NCI-H524 treated with DMSO at 0.1 percent for 48 hours (cell line): ENCODE measurements at places on chromosomes 7 and 10.

DNA sequence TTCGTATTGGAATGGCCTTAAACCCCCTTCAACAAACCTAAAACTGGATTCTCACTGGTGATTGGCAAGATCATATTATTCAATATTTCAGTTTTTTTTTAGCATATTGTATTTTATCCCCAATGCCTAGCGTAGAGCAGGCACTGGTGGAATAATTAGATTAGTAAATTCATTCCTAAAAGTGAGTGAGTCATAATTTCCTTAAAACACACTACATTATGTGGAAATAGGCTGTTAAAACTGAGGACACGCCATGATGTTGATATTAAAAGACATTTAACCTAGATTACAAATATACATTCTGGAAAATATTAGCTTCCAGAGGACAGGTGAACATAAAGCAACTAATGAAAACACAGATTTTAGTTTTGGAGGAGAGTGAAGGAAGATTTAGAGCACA lies 463.9 kb downstream of the PARD3 start:
- no peak for DNase-seq

- DNase-seq, result no peak
These were observed 62.7 kb downstream of the DKK1 start for GRCh38 chr10:52376694-52377354.

DNA sequence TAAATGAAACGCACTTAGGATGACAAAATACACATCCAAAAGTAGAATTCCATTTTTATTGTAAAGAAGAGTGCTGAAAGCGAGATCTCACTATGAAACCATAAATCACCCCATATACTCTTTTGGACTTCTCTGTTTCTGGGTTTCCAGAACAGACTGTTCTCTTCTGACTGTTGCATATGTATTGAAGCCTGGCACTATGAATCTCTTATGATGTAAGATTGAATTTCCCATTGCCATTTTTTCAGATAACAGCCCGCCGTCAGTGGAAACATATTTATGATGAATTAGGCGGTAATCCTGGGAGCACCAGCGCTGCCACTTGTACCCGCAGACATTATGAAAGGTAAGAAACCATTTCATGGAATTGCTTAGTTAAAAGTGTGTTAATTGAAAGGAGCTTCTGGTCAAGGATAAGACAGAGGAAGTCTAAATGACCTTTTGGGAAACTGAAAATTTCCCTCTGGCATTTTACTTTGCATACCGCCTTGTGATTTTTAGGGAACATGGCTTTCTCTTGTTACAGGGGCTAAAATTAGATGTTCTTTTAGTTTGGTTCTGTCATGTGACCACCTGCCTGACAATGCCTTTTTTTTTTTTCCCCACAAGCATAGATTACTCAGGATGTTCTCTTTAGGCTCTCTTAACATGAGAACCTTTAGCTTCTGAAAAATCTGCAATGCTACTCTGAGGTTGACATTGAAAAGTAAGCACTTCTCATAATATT lies 168.1 kb downstream of the ARID5B start:
- DNase-seq, result no peak

DNA sequence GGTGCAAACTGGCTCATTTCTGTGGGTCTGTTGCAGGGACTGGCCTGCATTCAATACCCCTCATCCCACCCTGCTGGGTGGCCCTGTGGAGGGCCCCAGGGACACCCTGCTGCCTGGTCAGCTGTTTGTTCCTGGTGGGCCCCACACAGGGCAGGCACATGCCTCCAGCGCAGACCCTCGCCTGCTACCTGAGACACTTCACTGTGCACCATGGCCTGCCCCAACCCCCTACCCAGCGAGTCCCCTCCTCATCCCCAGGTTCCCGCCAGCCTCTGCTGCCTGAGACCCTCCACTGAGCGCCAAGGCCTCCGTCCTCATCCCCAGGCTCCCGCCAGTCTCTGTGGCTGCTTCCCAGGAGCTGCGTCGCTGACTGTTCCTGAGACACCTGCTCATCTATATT lies 16.8 kb downstream of the GPR146 start:
- no peak for DNase-seq

- DNase-seq, result no peak
These were observed 33.2 kb downstream of the SPAM1 start for GRCh38 chr7:123958186-123958703.

- no peak for DNase-seq
These were observed 3.0 kb downstream of the ACHE start for GRCh38 chr7:100892364-100893317.

- DNase-seq, result no peak
These were observed 69.7 kb upstream of the ZNF804B start for GRCh38 chr7:88689821-88690220.

GRCh38 chr7:24786941-24787340 lies 29.7 kb upstream of the GSDME start:
- DNase-seq, result no peak

- DNase-seq, result no peak
These were observed 205.9 kb upstream of the PHF14 start for GRCh38 chr7:10767771-10768170.

DNA sequence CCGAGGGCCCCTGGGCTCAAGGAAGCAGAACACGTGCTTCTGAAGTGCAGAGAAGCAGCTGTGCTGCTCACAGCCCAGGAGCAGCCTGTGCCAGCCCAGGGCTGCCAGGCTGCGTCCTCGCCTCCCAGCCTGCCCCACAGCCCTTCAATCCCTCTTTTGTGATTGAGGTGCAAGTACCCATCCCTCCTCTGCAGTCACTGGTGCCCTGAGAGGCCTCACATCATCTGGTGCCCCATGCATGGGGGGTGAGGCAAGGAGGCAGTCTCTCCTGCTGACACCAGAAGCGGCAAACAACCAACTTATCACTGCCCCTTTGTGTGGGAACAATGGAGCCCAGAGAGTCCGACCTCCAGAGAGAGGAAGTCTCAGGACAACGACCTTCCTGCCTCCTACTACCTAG lies 49.8 kb upstream of the FGFR2 start:
- DNase-seq, result no peak

- DNase-seq, result no peak
These were observed 8.8 kb downstream of the GRK5 start for GRCh38 chr10:119216127-119216526.

DNA sequence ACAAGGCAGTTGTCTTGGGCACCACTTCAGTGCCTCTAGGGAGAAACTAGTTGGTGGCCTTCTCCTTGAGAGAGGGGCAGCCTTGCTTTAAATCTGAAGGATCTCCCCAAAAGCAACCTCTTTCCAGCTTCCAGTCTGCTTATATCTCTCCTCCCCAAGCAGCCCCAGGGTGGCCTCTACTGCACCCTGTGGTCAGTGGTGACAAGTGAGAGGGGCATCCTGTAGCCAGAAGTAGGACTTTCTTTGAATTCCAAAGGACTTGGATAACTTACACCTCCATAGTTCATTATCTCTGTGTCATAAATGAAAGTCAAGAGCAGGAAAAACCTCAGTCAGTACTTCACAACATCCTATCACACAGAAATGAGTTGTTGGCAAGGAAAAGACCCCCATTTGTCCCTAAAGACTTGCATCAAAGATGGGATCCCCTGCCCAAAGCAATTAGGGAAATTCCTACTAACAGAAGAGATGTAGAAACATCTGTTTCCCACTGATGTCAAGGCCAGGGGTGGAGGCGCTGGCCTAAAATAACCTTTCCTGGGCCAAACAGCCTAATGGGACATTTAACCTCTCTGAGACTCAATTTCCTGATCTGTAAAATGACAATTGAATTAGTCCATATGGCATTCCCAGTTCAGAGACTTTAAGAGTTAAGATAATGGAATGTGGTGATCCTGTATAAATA lies 44.0 kb upstream of the ANKRD1 start:
- DNase-seq, result no peak

GRCh38 chr7:30795161-30795948 lies 24.1 kb downstream of the MINDY4 start:
- DNase-seq, result no peak

DNA sequence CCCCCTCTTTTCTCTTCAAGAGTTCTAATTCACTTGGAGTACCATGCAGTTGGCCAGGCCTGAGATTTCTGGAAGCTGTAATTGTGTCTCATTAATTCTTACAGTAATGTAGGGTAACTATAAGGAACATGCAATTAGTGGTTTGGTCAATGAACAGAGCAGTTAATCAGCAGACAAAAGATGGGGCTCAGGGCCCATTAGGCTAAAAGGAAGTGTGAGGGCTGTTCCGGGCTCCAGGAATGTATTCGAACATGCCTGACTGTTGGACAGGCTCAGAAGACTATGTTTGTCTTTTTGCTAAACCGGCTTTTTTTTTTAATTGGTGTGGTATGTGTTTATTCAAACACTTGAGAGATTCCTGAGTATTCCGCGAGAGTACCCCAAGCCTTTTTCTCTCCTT lies 42.5 kb upstream of the FZD8 start:
- DNase-seq, result no peak

DNA sequence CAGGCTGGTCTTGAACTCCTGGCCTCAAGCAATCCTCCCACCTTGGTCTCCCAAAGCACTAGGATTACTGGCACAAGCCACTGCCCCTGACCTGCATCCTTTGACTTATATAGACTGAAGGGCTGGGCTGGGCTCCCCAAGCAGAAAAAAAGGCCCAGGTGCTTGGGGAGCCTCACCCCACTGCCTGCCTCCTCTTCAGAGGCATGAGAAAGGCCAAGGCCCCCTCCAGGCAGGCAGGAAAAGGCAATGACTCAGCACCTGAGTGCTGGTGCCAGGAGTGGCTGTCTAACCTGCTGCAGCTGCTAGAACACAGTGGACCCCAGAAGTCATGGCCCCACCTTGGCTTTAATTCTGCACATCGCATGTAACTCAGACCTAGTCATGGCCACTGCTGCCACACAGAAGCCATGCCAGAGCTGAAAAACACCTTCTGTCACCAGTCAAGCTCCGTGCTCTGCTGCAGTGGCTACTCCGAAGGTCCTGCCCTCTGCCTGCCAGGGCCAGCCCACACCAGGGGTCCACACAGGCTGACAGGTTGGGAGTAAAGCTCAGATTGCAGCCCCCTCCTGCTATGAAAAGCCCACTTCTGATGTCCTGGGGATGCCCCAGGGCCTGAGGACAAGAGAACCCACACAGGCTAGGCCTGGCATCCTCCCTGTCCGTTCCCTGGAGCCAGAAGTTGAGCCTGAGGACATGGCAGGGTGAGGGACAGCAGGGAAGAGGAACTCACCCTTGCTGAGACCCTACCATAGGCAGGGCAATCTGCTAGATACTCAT lies 48.5 kb downstream of the GRID1 start:
- DNase-seq, result no peak

- DNase-seq, result no peak
These were observed 72.8 kb downstream of the TSPAN12 start for GRCh38 chr7:120785095-120785494.

DNA sequence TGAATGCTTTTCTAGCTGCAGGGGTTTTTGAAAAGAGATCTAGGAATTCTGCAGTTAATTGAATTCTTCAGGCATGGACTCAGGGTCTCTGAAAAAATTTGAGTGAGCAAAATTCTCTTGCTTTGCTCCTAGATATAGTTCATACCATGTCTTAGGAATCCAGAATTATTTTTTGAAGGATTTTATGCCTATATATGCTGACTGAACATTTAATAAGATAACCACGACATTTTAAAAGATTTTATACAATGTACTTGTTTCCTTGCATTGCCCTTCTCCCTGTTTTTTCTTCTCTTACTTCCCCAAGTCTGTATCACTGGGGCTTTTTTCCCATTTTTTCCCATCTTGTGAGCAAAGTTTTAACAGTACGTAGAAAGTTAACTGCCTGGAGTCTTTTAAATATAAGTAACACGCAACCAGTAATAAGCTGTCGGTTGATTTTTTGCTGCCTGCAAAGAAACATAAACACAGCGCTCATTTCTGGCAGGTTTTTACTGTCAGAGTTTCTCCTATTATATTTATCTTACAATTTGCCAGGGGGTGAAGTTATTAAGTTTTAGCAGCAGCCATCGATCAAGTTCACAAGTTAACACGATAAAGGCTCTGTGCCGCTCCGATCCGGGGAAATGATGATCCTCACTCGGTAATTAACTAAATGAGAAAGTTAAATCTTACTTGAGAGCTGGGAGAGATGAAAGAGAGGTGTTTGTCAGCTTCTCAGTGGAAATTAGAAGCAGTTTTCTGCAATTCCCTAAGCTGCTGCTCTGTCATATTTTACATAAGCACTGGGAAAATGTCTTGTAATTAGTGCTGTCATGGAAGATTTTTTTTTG lies 81.0 kb downstream of the POLL start:
- DNase-seq, result no peak

GRCh38 chr7:138813945-138814344 lies 15.9 kb upstream of the ATP6V0A4 start:
- no peak for DNase-seq

DNA sequence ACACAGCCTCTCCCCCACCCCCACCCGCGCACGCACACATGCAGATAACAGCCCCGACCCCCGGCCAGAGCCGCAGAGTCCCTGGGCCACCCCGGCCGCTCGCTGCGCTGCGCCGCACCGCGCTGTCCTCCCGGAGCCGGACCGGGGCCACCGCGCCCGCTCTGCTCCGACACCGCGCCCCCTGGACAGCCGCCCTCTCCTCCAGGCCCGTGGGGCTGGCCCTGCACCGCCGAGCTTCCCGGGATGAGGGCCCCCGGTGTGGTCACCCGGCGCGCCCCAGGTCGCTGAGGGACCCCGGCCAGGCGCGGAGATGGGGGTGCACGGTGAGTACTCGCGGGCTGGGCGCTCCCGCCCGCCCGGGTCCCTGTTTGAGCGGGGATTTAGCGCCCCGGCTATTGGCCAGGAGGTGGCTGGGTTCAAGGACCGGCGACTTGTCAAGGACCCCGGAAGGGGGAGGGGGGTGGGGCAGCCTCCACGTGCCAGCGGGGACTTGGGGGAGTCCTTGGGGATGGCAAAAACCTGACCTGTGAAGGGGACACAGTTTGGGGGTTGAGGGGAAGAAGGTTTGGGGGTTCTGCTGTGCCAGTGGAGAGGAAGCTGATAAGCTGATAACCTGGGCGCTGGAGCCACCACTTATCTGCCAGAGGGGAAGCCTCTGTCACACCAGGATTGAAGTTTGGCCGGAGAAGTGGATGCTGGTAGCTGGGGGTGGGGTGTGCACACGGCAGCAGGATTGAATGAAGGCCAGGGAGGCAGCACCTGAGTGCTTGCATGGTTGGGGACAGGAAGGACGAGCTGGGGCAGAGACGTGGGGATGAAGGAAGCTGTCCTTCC lies 620 bp downstream of the EPO start:
- no peak for DNase-seq

- no peak for DNase-seq
These were observed 43.5 kb downstream of the PDLIM1 start for GRCh38 chr10:95247200-95247880.

GRCh38 chr7:87598234-87599009 lies 2.3 kb downstream of the ABCB1 start:
- DNase-seq, result no peak

- no peak for DNase-seq
These were observed 326.3 kb downstream of the CCSER2 start for GRCh38 chr10:84654671-84655070.
